ENCODE measurements at places on chromosomes 11 and 22.

GRCh38 chr11:96222102-96222501, 120.9 kb downstream of the MAML2 start:
- no peak for DNase-seq

- no peak for DNase-seq
These were observed 104.0 kb downstream of the SIK3 start for GRCh38 chr11:116994195-116994594.

GRCh38 chr11:104061853-104062521, 25.5 kb downstream of the DDI1 start:
- no peak for DNase-seq

- DNase-seq, result peak; percentile 60
These were observed 14.0 kb downstream of the KIAA0930 start for GRCh38 chr22:45226503-45227186.

- DNase-seq, result no peak
These were observed 247.9 kb upstream of the ARHGAP20 start for GRCh38 chr11:110960167-110960566.

DNA sequence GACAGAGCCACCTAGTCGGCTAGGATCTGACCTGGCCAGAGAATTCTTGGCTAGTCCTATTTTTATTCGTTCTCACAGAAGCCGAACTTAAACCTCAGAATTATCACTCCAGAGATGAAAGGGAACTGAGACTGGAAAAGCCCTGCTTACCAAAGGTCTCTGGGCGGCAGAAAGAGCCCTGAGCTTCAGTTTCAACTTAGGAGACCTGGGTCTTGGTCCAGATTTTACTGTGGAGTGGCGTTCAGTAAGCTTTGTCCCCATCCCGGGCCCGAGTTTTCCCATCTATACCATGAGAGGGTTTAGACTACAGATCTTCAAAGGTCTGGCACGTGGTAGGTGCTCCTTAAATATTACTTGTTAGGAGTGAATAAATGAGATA, 516 bp downstream of the NEU3 start:
- no peak for DNase-seq

GRCh38 chr22:28773461-28773867, 969 bp downstream of the CCDC117 start:
- DNase-seq, result no peak

DNA sequence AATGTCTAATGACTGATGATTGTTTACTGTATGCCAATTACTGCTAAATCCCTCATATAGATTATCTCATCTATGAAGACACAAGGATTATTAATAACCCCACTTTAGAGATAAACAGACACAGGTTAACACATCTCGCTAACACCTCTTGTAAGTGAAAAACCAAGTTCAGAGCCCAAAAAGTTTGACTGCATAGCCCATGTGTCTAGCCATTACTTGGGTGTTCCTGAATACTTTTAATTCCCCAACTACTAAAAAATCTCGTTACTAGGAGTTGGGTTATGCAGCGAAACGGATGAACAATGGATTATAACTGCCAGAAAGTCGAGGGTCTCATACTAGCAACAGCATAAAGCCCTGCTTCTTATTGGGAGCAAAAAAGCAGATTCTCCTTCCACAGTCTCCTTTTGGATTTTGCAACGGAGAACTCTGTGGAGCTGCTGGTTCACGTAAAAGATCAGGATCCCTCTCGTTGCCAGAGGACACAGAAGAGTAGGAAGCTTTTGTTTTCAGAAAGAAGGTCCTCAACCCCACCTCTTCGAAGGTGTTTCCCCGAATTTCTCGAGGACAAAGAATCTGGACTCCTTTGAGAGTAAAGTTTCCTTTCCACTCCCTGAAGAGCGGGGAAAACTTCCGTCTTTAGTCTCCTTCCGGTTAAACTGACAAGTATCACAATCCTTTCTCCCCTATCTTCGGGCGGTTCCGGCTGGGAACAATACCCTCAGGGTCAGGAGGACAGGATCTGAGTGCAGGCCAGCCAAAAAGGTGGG, 979 bp downstream of the ZBED5 start:
- no peak for DNase-seq

DNA sequence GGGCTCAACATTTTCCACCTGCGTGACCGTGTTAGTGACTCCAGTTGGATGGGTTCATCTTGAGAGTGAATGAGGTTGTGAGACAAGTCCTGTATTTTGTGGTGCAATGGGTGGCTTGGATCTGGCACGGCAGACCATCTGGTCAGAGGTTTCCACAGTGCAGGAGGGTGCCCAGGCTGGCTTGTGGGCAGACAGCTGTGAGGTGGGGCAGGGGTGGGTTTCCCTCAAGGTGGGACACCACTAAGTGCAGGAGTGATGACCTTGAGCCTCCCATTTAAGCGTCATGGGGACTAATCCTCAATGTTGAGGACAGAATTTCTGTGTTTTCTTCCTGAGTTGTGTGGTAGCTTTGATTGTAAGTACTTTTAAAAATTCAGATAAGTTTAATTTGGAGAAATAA, 220.6 kb downstream of the TBC1D22A start:
- DNase-seq, result no peak

- no peak for DNase-seq
These were observed 166.7 kb upstream of the GUCY1A2 start for GRCh38 chr11:107184986-107185385.

DNA sequence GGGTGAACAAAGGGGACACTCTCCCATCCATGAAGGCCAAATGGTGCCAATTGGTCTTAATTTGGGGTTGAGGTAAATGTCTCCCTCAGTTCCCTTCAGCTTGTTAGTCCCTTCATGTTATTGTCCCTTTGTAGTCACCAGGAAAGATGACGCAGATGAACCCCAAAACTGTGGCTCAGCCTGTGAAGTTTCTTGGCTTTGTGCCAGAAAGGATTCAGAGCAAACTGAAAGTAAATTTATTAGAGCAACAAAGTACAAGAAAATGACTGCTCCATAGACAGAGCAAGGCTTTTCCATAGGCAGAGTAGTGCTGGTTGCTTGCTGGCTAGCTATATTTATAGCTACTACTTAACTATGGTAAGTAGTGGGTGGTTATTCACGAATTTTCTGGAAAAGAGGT, 16.7 kb downstream of the OR4C3 start:
- no peak for DNase-seq

DNA sequence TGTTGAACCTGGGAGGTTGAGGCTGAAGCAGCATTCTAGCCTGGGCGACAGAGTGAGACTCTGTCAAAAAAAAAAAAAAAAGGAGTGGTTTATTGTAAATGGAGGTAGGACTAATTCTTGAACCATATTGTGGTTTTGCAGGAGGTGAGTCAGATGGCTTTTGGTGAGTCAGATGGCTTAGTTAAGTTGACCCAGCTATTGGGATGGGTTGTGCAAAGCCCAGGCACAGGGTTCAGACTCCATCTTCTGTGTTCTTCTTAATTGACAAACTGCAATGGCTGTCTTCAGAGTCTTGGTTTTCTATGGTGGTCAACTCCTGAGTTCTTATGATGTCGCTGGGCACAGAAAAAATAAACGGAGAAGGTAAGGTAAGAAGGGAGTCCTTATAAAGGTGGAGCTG, 182.7 kb downstream of the ADAMTS15 start:
- no peak for DNase-seq

- no peak for DNase-seq
These were observed 45.6 kb upstream of the EHF start for GRCh38 chr11:34575261-34575660.

- DNase-seq, result no peak
These were observed 1470.9 kb downstream of the BRD1 start for GRCh38 chr22:48356731-48357130.

DNA sequence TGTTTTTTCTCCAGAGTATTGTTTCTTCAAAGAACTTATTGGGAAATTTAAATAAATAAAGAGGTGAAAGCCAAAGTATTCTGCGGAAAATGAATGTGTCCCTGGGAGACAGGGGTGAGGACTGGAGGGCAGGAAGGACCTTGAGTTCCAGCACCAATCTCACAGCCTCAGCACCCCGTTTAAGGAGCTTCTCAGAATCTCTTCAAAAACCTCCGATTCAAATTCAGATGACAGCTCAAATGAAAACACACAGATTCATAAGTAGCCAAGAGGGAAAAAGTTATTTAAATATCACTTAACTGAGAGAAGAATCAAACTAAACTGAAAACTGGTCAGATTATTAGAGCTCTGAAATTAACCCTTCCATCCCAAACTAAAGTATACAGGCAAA, 12.5 kb downstream of the MTMR2 start:
- no peak for DNase-seq

GRCh38 chr11:111097191-111097590, 148.3 kb upstream of the POU2AF2 start:
- no peak for DNase-seq

DNA sequence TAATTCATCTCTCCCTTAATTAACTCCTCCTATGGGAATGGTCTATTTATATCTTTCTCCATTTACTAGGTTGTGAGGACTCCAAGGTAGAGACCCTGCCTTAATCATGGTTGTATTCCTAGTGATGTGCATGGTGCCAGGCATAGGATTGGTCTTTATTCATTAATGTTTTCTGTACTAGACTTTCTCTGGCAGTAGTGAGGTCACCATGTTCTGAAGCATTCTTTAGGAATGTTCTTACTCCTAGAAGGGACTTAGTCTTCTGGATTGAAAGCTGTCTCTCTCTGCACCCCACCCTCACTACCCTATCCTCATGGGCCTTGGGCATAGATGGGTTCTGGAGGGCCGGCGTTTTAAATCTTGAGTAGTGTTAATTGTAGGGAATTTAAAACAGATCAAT, 10.6 kb upstream of the INSC start:
- no peak for DNase-seq

GRCh38 chr11:120136356-120136755, 1.6 kb downstream of the TRIM29 start:
- no peak for DNase-seq

DNA sequence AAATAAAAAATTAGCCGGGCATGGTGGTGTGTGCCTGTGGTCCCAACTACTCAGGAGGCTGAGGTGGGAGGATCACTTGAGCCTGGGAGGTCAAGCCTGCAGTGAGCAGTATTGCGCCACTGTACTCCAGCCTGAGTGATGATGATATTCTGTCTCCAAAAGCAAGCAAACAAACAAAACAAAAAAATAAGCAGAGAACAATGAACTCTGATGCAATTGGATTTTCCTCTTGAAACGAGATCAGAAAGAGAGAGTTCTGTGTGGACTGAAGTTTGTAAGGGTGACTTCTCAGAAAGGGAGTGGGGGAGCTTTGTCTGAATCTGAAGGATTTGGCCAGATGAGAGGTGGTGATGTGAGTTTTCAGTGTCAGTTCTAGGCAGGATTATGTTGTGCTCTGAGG, 6.0 kb upstream of the TMEM123 start:
- no peak for DNase-seq

DNA sequence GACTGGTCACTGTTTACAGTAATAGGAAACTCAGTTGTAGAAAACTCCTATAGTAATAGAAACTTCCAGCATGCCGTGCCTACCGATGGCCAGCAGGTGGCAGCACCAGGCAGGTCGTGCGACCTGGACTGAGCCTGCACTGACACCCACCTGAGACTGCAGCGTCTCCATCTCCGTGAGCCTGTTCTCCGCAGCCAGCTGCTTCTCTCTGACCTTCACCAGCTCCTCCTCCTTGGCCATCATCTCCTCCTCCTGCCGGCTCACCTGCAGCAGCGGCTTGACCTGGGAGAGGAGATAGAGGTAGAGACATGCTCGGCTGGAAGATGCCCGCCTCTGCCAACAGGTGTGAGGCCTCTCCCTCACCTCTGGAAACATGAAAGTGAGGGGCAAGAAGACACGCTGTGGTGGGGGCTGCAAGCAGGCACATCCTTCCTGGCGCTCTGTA, 48.5 kb downstream of the APOL1 start:
- DNase-seq, result peak; percentile 80

DNA sequence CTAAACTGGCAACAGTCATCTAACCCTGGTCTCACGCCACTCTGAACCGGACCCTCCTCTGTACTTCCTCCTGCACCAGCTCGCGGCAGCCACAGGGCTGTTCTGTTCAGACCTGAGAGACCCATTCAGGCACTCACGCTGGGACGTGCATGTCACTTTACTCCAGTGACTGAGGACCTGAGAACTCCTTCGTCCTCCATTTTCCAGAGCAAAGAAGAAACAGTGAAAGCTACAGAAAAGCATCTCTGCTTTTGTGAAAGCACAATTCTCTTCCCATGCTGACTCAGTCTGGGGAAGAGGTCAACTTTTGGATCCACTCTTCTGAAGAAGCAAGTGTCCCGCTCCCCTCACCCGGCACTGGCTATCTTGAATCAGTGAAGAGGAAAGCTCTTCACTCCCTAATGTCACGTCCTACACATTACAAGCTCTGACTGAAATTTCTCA, 24.5 kb downstream of the PISD start:
- no peak for DNase-seq

DNA sequence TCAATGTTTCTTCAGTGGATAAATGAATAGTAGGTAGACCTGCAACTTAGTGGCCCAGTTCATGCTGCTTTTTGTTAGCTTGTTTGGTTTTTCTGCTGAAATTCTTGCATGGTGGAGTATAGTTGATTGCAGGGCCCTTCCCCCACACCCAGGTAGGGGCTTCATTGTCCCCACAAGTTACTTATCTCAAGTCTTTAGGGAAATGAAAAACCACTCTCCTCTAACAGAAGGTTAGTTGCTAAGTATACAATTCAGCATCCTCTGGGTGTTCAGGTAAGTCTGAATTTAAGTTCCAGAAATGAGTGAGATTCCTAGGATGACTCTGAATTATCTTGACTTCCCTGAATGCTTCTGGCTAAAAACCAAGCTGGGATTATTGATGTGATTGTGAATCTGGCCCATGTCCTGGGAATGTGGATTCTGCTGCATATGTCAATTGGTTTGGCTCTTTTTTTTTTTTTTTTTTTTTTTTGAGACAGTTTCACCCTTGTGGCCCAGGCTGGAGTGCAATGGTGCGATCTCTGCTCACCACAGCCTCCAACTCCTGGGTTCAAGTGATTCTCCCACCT, 40.3 kb downstream of the BCL2L13 start:
- no peak for DNase-seq

DNA sequence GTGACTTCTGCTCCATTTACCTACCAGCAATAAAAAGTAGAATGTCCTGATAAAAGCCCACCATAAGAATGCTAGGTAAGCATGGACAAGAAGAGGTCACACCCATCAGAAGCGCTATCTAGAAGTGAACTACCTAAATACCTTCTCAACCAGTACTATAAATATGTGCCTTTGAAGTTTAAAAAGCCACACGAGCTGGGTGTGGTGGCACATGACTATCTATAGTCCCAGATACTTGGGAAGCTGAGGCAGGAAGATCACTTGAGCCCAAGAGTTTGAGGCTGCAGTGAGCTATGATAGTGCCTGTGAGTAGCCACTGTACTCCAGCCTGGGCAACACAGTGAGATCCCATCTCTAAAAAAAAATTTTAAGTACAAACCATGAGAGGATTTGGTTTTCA, 66.7 kb downstream of the PACSIN2 start:
- DNase-seq, result no peak

GRCh38 chr22:20079745-20080444, at the start of gene DGCR8:
TSS of gene DGCR8 (plus strand) at chr22:20080241. CDS start at chr22:20085964, 5,723 bp downstream.
- peak; percentile 83 for DNase-seq

DNA sequence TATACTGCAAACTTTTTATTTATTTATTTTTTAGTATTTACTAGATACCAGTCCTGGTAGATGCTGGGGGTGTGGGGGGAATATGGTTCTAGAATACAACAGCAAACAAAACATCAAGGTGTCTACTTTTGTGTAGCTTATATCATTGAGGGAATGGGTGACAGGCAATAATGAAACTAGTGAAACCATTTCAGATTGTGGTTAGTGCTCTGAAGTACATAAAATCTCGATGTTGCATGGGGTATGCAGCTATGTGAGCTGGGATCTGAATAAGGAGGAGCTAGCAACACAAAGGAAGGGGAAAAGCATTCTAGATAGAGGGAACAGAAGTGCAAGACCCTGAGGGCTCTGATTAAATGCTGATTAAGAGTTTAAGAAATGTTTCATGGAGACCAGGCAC, 103.5 kb downstream of the WT1 start:
- no peak for DNase-seq

- no peak for DNase-seq
These were observed 22.8 kb downstream of the YPEL4 start for GRCh38 chr11:57626895-57627294.
